PC-3 (cell line): ENCODE measurements at places on chromosomes 13 and 19. TPM values are rescaled to one million over a fixed set of nuclear protein-coding genes. Genes with fewer than 3 reads are reported as not detected.

DNA sequence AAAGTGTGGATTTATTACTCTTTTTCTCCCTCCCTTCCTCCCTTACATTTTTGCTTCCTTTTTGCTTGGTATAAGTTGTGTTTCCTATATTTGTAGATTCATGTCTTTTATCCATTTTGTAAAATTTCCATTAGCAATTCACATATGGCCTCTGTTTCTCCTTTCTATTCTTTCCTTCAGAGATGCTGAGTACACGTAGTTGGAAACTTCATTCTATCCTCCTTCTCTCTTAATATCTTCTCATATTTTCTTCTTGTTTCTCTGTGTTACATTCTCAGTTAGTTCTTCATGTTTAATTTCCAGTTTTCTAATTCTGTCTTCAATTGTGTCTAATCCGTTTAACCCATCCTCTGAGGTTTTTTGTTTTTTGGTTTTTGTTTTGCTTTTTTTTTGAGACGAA lies 188.9 kb downstream of the ZIC5 start:
- no peak overlapping the region for H3K27ac ChIP-seq
- H3K27me3 ChIP-seq: no peaks in the 10 kb centered on the region
- no peak overlapping the region for H3K4me3 ChIP-seq
- H3K4me1 ChIP-seq: no peaks in the 10 kb centered on the region

GRCh38 chr13:37448153-37448552 lies 150.4 kb downstream of the POSTN start:
- peaks cover 4% of the 10 kb centered on the region; the same call in 1 of the 2 replicates for H3K27me3 ChIP-seq
- H3K4me1 ChIP-seq: no peaks in the 10 kb centered on the region
- H3K4me3 ChIP-seq: no peak overlapping the region

- no peaks in the 10 kb centered on the region for H3K36me3 ChIP-seq
- DNase-seq: no peak
- H3K27me3 ChIP-seq: no peaks in the 10 kb centered on the region
- H3K4me3 ChIP-seq: no peak overlapping the region
- no peak overlapping the region for H3K27ac ChIP-seq
Observed at GRCh38 chr13:80685942-80686341, 345.0 kb upstream of the SPRY2 start.

DNA sequence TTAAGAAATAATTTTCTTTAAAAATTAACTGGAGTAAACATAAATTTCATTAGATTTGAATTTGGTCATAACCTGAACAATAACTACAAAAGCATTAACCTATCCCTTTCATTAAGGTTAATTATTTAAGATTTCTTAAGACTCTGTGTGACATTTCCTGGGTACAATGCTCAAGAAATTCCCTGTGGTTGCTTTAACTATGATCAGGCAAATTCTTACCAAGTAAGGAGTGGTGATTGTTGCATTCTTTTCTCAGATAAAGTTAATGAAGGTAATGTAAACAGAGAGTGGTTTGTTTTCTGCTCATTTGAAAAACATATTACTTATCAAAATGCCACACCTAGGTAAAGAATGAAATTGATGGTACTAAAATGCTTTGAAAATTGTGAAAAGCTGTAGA lies 114.8 kb upstream of the MIR17HG start:
- no peak for DNase-seq
- H3K36me3 ChIP-seq: no peaks in the 10 kb centered on the region
- H3K4me1 ChIP-seq: no peaks in the 10 kb centered on the region
- H3K4me3 ChIP-seq: no peak overlapping the region
- H3K27me3 ChIP-seq: peaks cover 13% of the 10 kb centered on the region; the same call in 1 of the 2 replicates
- no peak overlapping the region for H3K27ac ChIP-seq

DNA sequence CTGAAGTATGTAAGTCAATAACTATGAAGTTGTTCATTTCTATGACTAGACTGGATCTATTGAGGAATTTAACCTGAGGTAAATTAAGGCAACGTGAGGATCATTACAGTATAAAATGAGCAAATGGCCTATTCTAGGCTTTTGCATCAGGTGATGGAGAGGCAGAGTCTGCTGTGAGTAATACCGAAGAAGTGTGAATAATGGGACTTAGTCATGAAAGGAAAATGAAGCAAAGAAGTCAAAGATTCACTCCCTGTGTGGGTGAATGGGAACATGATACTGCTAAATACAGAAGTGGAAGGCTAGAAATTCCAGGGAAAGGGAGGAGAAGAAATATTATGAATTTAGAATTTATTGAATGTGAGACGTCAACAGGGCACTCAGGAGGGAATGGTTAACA lies 774.1 kb downstream of the LIG4 start:
- no peaks in the 10 kb centered on the region for H3K27me3 ChIP-seq
- peak; percentile 25 for DNase-seq
- no peaks in the 10 kb centered on the region for H3K4me1 ChIP-seq
- H3K4me3 ChIP-seq: no peak overlapping the region
- H3K27ac ChIP-seq: no peak overlapping the region

GRCh38 chr13:19984430-19985218 lies 26.1 kb downstream of the ZMYM2 start:
- no peak overlapping the region for H3K27ac ChIP-seq
- no peaks in the 10 kb centered on the region for H3K4me1 ChIP-seq
- no peak overlapping the region for H3K4me3 ChIP-seq
- peak; percentile 55 for DNase-seq

- no peaks in the 10 kb centered on the region for H3K36me3 ChIP-seq
- peak; percentile 59 for DNase-seq
- no peaks in the 10 kb centered on the region for H3K27me3 ChIP-seq
- H3K4me3 ChIP-seq: no peak overlapping the region
- peak overlapping the region; percentile 21; the same call in 1 of the 2 replicates for H3K27ac ChIP-seq
- H3K4me1 ChIP-seq: peaks cover 5% of the 10 kb centered on the region
Observed at GRCh38 chr13:73179650-73180274, 121.0 kb downstream of the KLF5 start.

- no peak for DNase-seq
- no peaks in the 10 kb centered on the region for H3K4me1 ChIP-seq
- no peak overlapping the region for H3K27ac ChIP-seq
Observed at GRCh38 chr13:61770681-61771080, 355.0 kb upstream of the PCDH20 start.

DNA sequence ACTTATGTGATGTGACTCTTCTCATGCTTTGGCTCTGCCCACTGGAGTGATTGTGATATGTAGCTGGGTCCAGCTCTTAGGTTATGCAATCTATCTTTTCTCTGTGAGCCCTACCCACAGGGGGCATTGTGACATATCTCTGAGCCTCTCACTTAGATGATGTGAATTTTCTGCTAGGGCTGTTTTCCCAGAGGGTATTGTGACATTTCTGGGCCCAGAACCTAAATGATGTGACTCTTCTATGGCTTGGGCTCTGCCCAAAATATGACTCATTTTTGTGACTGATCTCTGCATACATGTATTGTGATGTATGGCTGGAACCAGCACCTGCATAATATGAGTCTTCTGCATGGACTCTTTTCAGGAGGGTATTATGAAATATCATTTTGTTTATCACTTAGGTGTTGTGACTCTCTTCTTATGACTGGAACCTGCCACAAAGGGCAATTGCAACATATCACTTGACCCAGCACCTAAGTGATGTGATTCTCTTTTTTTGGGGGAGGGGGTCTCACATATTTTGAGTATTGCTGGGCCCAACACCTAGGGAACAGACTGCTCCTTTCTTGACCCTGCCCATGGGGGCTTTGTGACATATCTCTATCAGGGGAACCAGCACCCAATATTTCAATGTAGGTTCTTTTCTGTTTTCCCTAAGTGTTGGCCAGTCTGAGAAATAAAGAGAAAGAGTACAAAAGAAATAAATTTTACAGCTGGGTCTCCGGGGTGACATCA lies 12.1 kb upstream of the ZNF254 start:
- peak; percentile 81 for DNase-seq
- no peaks in the 10 kb centered on the region for H3K4me1 ChIP-seq
- H3K36me3 ChIP-seq: peaks cover 51% of the 10 kb centered on the region
- H3K27me3 ChIP-seq: no peaks in the 10 kb centered on the region

DNA sequence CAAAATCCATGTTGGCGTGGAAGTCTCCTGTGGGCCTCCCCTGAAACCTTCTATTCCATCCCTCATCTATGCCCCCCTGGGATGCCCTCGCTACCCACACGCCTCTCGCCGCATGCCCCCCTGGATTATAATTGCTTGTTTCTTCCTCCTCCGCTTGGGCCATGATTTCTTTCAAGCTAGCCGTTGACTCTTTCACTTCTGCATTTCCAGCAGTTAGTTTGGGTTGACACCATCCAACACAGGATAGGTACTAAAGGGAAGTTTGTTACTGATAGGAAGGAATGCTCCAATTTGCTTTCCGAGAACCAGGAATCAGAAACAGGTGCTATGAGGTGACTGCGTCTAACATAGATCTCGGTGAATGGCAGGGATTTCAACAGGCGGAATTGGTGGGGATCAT lies 7.7 kb upstream of the SLC25A15 start:
- no peak overlapping the region for H3K4me3 ChIP-seq
- H3K36me3 ChIP-seq: no peaks in the 10 kb centered on the region; the same call in 1 of the 2 replicates
- no peak for DNase-seq
- no peak overlapping the region for H3K27ac ChIP-seq
- no peaks in the 10 kb centered on the region for H3K27me3 ChIP-seq

- H3K27me3 ChIP-seq: no peaks in the 10 kb centered on the region
- H3K27ac ChIP-seq: no peak overlapping the region
- no peak overlapping the region for H3K4me3 ChIP-seq
- H3K4me1 ChIP-seq: no peaks in the 10 kb centered on the region
- no peaks in the 10 kb centered on the region for H3K36me3 ChIP-seq
Observed at GRCh38 chr19:3803986-3804385, 17.8 kb upstream of the MATK start.

- no peaks in the 10 kb centered on the region for H3K36me3 ChIP-seq
- H3K4me1 ChIP-seq: peaks cover 7% of the 10 kb centered on the region; the same call in 1 of the 2 replicates
- no peak within 1 kb of the TSS for H3K27ac ChIP-seq
- peak within 1 kb of the TSS; percentile 59; the same call in 1 of the 2 replicates for H3K4me3 ChIP-seq
- peaks cover 14% of the 10 kb centered on the region; the same call in 1 of the 2 replicates for H3K27me3 ChIP-seq
Observed at GRCh38 chr19:11480715-11481533, at the start of gene ELAVL3. ELAVL3 (minus strand) TSS chr19:11481046; CDS start chr19:11480608, 438 bp downstream.

DNA sequence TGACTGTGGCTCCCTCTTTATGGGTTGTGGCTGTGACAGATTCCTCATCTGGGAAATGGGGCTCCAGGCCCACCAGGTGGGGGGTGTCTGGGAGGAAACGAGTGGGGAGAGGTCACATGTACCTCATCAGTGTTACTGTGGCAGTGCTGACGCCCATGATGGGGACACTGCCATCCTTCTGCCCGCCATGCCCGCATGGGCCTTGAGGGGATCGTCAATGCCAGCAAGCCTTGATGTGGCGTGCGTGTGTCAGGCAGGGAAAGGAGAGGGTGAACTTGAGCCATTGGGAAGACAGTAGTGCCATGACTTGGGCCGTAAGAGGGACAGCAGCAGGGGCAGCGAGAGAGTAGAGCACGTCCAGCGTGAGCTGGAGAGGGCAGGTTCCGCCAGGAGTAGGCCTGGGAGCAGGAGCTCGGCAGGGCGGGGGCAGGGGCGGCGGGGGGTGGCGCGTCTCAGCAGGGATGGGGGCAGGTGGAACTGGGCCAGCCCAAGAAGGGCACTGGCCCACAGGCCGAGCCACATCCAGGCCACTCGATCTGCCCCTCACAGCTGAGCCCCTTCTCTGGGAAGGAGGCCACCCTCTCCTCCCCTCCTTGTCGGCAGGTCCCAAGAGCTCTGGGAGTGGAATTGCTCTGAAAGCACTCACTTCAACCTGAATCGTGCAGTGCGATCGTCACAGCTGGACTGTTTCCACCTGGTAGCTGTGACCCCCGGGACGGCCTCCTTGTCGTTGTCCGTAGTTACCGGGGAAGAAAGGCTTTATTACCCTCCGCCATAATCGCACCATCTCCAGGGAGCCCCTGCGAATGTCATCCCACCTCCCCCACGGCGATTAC lies 9.9 kb downstream of the KLHL26 start:
- H3K4me3 ChIP-seq: no peak overlapping the region
- H3K27me3 ChIP-seq: no peaks in the 10 kb centered on the region
- no peaks in the 10 kb centered on the region for H3K36me3 ChIP-seq
- H3K27ac ChIP-seq: no peak overlapping the region
- DNase-seq: no peak

DNA sequence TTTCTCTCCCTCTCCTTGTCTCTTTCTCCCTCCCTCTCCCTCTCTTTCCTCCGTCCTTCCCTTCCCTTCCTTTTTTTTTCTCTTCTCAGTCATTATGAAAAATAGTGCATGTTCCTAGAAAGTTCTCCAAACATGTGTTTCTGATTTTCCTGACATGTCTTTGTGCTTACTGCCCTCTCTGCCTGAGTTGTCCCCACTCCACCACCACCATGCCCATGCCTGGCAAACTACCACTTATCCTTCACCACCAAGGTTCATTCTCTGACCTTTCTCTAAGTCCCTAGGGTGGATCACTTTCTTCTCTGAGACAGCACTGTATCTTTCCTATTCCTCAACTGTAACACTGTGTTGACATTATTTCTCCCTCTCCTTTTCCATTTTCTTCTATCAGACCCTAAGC lies 98.2 kb downstream of the LACC1 start:
- H3K27me3 ChIP-seq: no peaks in the 10 kb centered on the region
- H3K4me3 ChIP-seq: no peak overlapping the region
- H3K27ac ChIP-seq: no peak overlapping the region
- no peak for DNase-seq
- H3K4me1 ChIP-seq: no peaks in the 10 kb centered on the region
- H3K36me3 ChIP-seq: no peaks in the 10 kb centered on the region

- H3K27me3 ChIP-seq: no peaks in the 10 kb centered on the region
- peaks cover 36% of the 10 kb centered on the region for H3K4me1 ChIP-seq
- no peak overlapping the region for H3K27ac ChIP-seq
- H3K36me3 ChIP-seq: no peaks in the 10 kb centered on the region
- H3K4me3 ChIP-seq: no peak overlapping the region
Observed at GRCh38 chr13:109211616-109212015, 574.8 kb downstream of the IRS2 start.

- no peak overlapping the region for H3K27ac ChIP-seq
- no peak for DNase-seq
- no peaks in the 10 kb centered on the region for H3K36me3 ChIP-seq
- H3K4me3 ChIP-seq: no peak overlapping the region
Observed at GRCh38 chr13:48682436-48682835, 28.7 kb downstream of the CYSLTR2 start.

DNA sequence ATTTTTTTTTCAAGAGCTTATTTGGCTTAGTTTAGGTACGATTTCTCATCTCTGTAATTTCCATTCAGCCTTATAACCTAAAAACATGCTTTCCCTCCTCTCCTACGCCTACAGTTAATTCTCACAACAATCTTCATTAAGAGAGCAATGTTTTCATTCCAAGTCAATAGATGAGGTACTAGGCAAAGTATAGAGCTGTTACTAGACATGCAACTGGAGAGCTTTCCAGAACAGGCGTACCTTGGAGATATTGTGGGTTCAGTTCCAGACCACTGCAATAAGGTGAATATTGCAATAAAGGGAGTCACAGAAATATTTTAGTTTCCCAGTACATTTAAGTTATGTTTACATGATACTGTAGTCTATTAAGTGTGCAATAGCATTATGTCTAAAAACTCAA lies 34.8 kb downstream of the TGDS start:
- DNase-seq: no peak
- no peaks in the 10 kb centered on the region for H3K27me3 ChIP-seq
- peaks cover 5% of the 10 kb centered on the region; the same call in 1 of the 2 replicates for H3K4me1 ChIP-seq
- H3K36me3 ChIP-seq: no peaks in the 10 kb centered on the region
- H3K27ac ChIP-seq: no peak overlapping the region
- H3K4me3 ChIP-seq: no peak overlapping the region

Gene OPA3
- total RNA-seq: 9.4 and 10.1 TPM in 2 replicates

Gene ZNF486
- 0.11 and 0.17 TPM in 2 replicates for total RNA-seq

Gene PCDH17
- 0.11 TPM in 1 of 2 replicates, not detected in the other for total RNA-seq

Gene ZNF99
- total RNA-seq: not detected in 2 replicates

Gene GAPDHS
- not detected in 2 replicates for total RNA-seq
